ENCODE measurements at places on chromosomes 4 and X.

DNA sequence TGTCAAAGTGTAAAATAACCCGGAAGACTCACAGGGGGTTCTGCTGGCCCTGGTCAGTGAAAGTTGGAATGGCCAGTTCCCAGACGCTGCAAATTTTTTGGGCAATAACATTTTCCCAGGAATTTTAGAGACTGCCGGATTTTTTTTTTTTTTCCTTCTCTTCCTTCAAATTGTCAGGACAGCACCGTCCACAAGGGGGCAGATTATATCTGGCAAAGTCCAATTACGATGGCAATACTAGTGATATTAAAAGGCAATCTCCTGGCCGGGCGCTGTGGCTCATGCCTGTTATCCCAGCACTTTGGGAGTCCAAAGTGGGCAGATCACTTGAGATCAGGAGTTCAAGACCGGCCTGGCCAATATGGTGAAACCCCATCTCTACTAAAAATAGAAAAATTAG lies 20.5 kb downstream of the SLC25A5 start:
- no peak for DNase-seq

DNA sequence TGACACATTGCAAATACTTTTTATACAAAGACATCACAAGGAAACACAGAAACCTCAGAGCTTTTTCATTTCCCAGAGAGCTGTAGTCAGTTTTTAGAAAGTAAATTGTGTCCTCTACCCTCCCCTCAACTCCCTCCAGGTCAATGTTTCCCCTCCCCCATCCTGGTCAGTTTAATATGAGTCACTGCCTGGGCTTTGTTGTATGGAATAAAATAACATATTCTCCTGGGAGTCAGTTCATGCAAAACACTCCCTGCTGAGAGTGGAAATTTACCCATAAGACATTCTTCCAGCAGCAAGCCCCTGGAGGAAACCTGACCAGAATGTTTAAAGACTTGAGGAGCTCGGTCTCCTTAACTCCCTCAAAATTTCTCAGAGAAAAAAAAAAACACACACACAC lies 270.1 kb upstream of the LDB2 start:
- no peak for DNase-seq

DNA sequence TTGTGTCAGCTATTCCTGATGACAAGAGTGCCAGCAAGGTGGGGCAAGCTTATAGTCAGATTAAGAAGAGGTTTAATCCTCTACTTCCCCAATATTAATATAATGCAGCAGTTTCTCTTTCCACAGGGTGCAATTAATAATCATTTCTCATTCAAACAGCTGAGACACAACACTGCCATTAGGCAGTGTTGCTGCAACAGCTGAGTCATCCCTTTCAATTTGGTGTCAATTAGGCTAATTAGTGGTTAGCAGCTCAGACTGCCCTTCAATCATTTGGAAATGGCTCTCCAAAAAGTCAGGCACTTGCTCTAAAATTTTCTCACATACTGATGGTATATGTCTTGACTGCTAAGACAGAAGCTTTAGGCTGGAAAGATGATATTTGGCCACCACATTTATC lies 265.7 kb upstream of the FAM241A start:
- DNase-seq = peak; percentile 6

DNA sequence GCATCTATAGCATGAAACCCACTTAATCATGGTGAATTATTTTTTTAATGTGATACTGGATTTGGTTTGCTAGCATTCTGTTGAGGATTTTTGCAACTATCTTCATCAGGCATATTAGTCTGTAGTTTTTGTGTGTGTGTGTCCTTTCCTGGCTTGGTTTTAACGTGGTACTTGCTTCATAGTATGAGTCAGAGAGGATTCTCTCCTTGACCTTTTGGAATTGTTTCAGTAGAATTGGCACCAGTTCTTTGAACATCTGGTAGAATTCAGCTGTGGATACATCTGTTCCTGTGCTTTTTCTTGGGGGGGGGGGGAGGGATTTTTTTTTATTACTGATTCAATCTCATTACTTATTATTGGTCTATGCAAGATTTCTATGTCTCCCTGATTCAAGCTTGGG lies 232.0 kb upstream of the KLF8 start:
- DNase-seq = no peak

DNA sequence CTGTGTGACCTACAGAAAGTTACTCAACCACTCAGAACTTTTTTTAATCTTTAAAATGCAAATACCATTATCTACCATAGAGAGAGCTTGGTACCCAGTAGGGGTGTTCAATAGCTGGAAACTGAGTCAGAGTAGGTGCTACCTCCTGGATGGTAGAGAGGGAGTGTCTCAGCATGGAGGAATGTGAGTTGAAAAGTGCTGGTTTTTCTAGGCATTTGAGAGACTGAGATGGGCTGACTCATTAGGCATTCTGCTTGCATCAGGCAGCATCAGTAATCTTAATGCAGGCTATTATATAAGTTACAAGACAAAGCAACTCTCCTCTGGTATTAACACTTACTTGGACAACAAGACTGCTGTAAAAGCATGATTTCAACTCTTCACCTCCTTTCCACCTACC lies 70.9 kb upstream of the ARHGEF9 start:
- DNase-seq = no peak

DNA sequence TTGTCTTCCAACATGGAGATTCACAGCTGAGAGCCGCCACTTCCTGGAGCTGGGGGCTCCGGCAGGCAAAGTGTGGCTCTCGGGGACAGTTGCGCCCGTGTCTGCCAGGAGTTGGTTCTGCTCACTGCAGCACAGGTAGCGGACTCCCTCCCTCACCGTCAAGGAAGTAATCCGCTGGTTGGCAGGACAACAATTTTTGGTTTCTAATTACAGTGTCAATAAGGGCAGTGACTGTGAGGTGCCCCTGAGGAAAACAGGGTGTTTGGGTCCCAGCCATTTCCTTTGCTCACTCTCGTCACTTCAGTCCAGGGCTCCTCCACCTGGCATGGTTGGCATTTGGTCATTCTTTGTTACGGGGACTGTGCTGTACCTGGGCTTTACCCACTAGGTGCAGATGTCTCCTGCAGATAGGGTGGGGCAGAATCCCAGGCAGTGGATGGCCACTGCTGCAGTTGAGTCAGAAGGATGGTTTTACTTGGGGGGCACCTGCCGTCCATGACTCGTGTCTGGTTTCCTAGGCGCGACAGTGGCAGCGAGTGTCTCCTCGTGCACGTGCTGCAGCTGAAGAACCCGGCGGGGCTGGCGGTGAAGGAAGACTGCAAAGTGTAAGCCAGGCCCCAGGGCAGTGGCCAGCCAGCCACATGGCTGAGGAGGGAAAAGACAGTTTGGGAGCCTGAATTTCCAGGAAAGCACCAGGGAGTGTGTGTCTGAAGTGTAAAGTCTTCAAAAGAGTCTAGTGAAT lies 32.1 kb upstream of the CLCN4 start:
- no peak for DNase-seq

GRCh38 chr4:42480281-42480680 lies 83.0 kb downstream of the SHISA3 start:
- DNase-seq = no peak

GRCh38 chr4:69823481-69824186 lies 36.3 kb downstream of the SULT1E1 start:
- no peak for DNase-seq

GRCh38 chrX:1316527-1316926 lies 20.1 kb upstream of the IL3RA start:
- no peak for DNase-seq

DNA sequence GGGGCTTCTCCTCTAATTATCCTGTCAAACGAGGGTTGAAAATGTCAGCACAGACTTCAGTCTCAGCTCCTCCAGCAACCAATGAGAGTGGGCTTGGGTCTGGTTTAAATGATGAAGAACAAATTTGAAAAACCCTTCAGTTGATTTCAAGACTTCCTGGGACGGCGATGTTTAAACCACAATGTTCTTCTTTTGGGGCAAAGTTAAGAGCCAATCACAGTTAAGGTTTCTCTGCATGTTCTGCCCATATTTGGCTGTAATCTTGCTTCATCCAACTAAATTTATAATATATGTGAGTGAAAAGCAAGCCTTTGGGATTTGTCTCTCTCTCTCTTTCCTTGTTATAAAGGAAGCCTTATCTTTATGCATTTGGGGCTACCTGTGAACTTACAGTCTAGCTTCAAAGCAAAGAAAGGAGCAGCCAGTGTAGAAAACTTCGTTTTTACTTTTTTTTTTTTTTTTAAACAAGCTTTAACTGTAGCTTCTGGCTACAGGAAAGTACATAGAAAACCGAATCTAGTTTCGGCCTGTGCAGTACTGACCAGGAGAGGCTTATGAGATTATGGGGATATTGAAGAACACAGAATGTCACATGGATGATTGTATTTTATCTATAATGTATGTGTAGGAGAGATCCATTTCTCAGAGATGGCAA lies 46.8 kb upstream of the FAM9C start:
- no peak for DNase-seq

DNA sequence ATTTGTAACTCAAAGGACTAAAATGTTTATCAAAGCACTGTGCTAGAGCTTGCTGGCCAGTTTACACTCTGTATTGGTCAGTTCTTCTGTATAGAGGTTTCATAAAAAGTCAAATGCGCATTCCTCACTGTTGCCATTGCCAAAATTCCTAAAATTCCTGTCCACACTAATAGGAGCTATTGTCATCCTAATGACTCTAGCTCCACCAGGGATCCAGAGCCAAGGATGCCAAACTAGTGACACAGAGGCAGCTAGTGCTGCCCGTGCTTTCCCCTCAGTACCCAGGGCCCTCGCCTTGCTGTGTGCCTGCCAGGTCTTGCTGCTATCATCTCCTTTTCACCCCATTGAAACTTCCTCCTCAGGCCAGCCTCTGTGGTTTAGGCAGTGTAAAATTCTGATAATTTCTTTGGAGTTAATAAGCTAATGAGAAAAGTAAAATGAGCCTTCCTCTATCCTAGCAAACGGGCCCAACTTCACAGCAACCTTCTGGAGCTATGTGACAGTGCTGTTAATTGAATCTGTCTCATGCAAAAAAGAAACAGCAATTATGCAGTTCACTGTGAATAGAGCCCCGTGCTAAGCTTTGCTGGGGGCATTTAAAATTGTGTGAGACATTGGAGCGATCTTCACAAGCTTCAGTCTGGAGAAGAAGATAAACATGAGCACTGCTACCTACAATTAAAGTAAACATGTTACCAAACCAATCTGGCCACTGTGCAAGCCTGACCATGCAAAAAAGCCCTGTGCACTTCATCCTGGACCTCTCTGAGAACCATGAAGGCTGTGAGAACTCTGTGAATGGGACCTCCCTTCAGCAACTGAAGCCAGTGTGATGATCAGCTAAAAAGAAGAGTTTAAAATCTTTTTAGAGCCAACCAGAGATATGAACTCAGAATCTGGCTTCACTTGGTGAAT lies 43.1 kb upstream of the FGF2 start:
- no peak for DNase-seq

GRCh38 chrX:153885208-153885787 lies 675 bp downstream of the L1CAM start:
- DNase-seq = no peak

GRCh38 chr4:155612074-155612473 lies 54.6 kb upstream of the GUCY1A1 start:
- DNase-seq = no peak

- DNase-seq = peak; percentile 24
Measured at GRCh38 chr4:2059726-2060602, 837 bp downstream of the NAT8L start.

DNA sequence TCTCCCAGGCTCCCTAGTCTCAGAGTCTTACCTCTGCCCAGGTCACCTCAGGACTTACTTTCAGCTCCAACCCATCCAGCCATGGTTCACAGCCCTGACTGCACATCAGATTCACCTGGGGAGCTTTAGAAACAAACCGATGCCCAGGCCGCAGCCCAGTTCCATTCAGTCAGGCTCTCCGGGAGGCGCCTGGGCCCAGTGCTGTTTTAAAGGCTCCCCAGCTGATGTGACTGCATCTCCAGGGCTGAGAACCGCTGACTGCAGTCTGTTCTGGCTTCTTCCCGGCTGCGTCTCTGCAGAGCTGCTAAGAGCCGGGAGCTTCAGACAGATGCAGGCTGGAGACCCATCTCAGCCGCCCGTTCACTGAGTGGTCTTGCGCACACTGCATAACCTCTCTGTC lies 44.4 kb upstream of the LGI2 start:
- no peak for DNase-seq

DNA sequence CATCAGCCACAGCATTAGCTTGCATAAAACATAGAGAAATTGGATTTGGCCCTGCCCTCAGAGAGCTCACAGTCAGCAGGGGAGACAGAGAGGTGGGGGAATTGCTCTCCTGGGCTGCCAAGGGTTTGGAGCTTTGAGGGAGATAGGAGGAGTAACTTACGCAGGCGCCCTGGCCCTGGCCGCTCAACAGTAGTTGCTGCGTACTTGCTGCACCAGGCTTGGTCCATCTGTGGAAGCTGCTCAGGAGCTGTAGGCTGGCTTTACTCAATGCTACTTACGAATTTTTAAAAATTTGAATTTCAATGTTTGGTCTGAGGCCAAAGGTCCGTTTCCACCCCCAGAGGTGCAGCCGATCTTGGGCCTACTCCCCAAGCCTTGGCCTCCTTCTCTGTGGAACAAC lies 83.3 kb downstream of the CPZ start:
- no peak for DNase-seq

DNA sequence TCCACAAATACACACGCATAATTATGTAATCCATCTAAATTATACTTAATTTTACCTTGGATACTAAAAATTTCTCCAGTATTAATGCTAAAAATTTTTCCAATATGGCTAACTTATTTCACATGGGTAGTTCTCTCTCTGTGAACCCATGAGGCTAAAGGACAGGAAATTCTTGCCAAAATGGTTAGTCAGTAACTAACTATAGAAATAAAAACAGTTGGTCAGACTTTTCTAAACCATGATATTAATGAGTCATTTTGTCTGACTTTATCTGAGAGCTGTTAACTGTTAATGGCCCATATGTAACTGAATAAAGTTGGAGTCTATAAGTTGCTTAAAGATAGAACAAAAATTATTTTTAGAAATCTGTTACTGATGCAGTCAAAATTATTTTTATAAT lies 549.4 kb downstream of the TLL1 start:
- DNase-seq = no peak

DNA sequence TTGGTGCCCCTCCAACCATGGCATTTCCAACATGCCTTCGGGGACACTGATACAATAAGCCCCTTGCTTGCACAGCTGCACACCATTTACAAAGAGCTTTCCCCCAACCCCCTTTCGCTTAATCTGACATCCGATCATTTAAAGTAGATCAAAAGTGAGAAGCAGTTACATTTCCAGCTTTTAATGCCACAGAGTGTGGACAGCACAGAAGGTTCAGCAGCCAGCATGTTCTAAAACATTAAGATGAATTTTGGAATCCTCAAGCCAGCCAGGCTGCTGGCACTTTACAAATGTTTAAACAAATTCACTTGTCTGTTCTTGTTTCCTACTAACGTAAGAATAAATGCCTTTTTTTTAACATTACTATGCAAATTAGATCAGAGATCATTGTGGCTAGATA lies 284.4 kb upstream of the LDB2 start:
- no peak for DNase-seq

GRCh38 chr4:15428611-15429010 lies 778 bp downstream of the C1QTNF7 start:
- DNase-seq = no peak

- no peak for DNase-seq
Measured at GRCh38 chrX:46642145-46642544, 68.6 kb downstream of the CHST7 start.

GRCh38 chr4:180539284-180539683 lies 1703.9 kb upstream of the TENM3 start:
- no peak for DNase-seq

- no peak for DNase-seq
Measured at GRCh38 chr4:17236686-17237085, 275.2 kb downstream of the QDPR start.

- DNase-seq = no peak
Measured at GRCh38 chr4:55396308-55397125, 760 bp downstream of the TMEM165 start.

All from NCI-H1930 (cell line).